ENCODE measurements at places on chromosomes 3 and 15.

GRCh38 chr3:169228522-169228921 lies 435.0 kb downstream of the MECOM start:
- DNase-seq = no peak

GRCh38 chr3:155232605-155233004 lies 60.9 kb downstream of the STRIT1 start:
- peak; percentile 22 for DNase-seq

DNA sequence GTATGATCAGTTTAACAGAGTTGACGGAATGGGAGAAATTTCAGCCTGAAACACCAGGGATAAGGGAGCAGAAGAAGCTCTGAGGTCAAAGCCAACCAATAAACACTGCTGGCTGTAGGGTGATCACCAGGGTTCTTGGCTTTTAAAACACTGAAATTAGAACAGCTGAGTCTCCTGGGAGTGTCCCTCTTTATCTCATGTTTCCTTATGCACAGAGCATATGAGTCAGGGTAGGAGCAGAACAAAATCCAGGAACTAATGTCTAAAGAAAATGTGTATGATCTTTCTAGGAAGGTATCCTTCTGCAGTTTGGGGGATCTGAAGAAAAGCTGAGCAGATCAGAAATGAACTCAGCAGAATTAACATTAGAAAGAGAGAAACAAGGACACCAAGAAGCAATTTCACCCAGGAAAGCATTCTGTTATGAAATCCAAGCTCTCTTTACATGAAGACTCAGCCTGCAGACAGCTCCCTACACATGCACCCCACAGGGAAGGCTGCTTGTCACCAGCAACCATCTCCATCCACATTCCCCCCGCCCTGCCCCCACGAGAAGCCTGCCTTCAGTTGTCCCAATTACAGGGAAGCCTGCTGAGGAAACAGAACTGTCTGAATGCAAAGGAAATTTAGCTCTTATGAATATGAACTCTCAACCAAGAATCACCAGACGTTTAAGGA lies 469.7 kb downstream of the PDCD6IP start:
- DNase-seq = no peak

DNA sequence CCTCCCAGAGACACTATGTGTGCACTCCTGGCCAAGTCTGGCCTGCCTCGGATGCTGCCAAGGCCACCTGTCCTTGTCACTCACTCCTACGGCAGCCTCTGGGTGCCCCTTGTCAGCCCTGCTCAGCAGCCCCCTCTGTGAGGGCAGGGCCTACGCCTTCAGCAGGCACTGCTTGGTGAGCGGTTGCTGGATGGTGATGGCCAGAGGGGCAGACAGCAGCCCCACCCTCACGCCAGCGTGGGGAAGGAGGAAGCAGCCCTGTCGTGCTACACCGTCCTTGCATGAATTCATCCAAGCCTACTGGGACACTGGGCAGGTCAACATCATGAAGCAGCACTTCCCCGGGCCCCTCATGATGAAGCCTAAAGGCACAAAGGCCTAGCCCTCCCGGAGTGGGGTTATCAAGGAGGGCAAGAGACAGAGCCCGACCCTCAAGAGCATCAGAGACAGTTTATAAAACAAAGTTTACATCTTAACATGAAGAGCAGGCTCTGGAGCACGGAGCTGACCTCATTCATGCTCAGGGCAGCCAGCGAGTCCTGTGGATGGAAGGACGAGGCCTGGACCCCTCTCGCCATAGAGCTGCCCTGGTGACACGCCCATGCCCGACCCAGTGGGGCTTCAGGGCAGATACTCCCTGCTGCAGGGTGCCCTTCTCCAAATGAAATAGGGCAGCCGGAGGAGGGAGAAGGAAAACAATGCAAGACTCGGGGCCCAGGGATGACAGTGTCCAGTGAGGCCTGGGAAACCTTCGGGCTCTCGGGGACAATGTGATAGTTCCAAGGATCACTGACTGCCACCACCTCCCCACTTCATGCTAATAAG lies 25.3 kb downstream of the CHDH start:
- DNase-seq = no peak

GRCh38 chr15:81481346-81481745 lies 107.3 kb upstream of the TMC3 start:
- no peak for DNase-seq

- no peak for DNase-seq
Measured at GRCh38 chr3:15983232-15983631, 185.5 kb upstream of the ANKRD28 start.
